Neural crest cell (in vitro differentiated cells): ENCODE measurements at places on chromosomes 16 and 17. TPM values are rescaled to one million over a fixed set of nuclear protein-coding genes. Genes with fewer than 3 reads are reported as not detected.

The TMC6 gene
- 85.0 and 86.0 TPM in 2 replicates for total RNA-seq

DNA sequence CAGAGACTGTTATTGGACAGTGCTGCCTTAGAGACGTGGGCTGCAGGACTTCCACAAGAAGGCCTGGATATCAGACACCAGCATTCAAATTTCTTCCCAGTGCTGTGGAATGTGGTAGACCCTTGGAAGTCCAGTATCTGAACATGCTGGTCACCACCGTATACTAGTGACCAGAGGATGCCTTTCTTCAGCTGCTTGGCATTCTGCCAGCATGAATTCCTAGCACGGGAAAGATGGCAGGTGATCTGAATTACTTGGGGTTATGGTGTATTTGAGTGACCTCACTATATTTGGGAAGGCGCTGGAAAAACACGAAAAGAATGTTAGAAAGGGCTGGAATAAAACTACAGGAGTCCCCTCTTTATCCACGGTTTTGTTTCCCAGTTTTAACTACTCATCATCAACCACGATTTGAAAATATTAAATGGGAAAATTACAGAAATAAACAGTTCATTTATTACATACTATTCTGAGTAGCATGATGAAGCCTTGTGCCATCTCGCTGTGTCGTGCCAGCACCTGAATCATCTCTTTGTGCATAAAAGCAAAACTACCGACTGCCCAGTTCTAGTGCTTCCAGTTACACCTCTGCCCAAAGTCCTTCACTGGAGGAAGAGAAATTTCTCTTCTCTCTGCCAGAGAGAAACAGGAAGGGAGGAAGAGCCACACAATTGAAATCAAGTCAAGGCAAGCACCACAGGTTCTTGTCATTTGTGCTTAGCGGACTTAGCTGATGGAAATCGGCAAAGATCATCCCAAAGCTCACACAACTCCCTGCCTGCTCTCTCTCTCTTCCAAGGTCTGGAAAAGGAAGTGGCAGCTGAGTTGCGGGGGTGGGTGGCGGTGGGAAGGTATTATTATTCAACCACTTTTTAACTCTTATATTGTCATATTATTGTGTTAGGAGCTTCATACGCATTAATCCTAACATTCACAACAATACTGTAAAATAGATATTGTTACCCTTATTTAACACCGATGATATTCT, 1.4 kb upstream of the CHST4 start:
- no peak overlapping the region for H3K27ac ChIP-seq
- H3K36me3 ChIP-seq, result no peaks in the 10 kb centered on the region
- H3K4me3 ChIP-seq, result no peak overlapping the region
- no peaks in the 10 kb centered on the region for H3K4me1 ChIP-seq
- no peak for DNase-seq
- peaks cover 79% of the 10 kb centered on the region for H3K27me3 ChIP-seq

The PLCG2 gene
- 0.93 and 1.7 TPM in 2 replicates for total RNA-seq

The TBC1D3I gene
- 0.71 and 0.96 TPM in 2 replicates for total RNA-seq

DNA sequence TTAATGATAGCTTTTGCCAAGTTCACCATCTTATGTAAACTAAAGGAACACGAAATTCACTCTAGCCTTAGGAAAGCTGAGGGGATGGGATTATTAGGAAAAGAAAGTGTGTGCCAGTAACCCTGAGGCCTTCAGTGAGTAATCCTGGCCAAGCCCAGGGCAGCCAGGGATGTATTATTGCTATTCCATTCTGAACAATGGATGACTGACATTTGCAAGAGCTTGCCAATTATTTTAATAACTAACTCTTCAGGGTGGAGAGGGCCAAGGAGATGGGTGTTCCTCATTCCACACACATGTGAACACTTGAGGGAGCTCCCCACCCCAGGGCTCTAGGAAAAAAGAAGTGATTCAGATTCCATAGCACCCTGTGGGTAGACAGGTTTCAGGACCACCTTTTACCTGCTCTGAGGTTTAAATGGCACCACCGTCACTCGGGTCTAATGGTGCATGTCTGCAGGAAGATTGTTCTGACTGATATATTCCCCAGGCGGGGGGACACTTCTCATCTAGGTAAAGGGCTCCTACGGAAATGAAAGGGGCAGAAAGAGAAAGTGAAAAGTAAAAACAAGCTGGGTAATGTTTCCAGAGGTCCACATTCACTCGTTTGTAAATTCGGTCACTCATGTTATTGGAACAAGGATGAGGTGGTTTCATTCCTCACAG, 41.5 kb downstream of the TK2 start:
- H3K27me3 ChIP-seq, result no peaks in the 10 kb centered on the region
- H3K36me3 ChIP-seq, result peaks cover 4% of the 10 kb centered on the region
- H3K4me1 ChIP-seq, result peaks cover 25% of the 10 kb centered on the region
- peak overlapping the region; percentile 44 for H3K27ac ChIP-seq

The SLC38A8 gene
- total RNA-seq, result not detected in 2 replicates

The SLC52A1 gene
- total RNA-seq, result not detected in 2 replicates

DNA sequence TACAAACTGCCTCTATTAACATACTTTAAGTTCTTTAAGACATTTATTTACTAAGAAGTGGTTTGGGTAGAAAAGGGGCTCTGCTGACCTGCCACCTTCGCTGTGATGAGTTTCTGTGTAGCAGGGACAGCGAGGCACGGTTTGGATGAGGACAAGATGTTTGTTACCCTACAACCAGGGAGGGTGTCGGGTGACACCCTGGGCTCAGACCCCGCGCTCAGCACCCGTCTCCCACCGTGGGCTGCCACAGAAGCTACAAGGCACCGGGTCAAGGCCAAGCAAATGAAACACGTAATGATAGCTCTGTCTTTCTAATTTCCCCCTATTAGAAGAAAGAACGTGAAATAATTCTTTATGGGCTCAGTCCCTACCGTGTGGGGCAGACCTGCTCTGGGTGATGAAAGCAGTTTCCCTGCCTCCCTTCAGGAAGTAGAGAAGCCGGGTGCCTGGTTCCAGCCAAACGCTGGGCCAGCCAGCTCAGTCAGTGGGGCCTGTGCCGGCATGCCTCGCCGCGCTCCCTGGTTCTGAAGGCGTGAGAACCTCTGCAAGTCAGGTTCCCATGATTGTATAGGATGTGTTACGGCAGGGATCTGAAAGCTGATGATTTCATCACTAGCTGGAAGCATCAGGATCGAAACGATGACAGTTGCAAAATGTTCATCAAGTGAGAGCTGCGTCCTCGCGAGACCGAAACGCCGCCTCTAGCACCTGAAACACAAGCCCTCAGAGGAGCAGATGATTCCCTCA, 3.9 kb downstream of the ZNF750 start:
- peaks cover 9% of the 10 kb centered on the region for H3K4me1 ChIP-seq
- no peaks in the 10 kb centered on the region for H3K36me3 ChIP-seq
- H3K27me3 ChIP-seq, result no peaks in the 10 kb centered on the region
- H3K4me3 ChIP-seq, result no peak overlapping the region
- H3K27ac ChIP-seq, result peak overlapping the region; percentile 86

GRCh38 chr16:60635548-60635947, 1400.7 kb downstream of the CDH8 start:
- H3K27me3 ChIP-seq, result no peaks in the 10 kb centered on the region
- peaks cover 3% of the 10 kb centered on the region for H3K36me3 ChIP-seq
- no peak overlapping the region for H3K27ac ChIP-seq
- no peaks in the 10 kb centered on the region for H3K4me1 ChIP-seq
- DNase-seq, result no peak

The NUP88 gene
- 91.2 and 102 TPM in 2 replicates for total RNA-seq

The CD300H gene
- not detected in 2 replicates for total RNA-seq

The MRPL38 gene
- 111 and 115 TPM in 2 replicates for total RNA-seq
